ENCODE measurements at places on chromosomes 1 and 21. TPM values are rescaled to one million over a fixed set of nuclear protein-coding genes. Genes with fewer than 3 reads are reported as not detected.

- no peak for DNase-seq
Measured at GRCh38 chr1:7795406-7795805, 11.3 kb downstream of the PER3 start.

GRCh38 chr1:31443673-31444072, 30.7 kb downstream of the SERINC2 start:
- DNase-seq = no peak

DNA sequence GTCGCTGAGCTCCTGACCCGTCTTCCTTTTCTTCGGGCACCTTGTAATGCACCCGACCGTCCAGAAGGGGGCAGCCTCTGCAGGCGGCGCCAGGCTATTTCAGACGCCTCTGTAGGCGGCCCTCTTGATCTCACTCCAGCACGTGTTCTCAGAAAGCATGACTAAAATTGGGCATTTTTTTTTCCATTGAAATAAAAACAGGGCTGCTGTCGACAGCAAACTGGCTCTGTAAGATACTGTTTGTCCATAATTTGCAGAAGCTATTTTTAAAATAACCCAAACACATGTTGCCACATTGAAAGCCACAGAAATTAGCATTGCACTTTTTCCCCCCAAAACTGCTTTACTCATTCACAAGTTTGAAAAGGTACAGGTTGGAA, 78.0 kb downstream of the STUM start:
- DNase-seq = peak; percentile 77

DNA sequence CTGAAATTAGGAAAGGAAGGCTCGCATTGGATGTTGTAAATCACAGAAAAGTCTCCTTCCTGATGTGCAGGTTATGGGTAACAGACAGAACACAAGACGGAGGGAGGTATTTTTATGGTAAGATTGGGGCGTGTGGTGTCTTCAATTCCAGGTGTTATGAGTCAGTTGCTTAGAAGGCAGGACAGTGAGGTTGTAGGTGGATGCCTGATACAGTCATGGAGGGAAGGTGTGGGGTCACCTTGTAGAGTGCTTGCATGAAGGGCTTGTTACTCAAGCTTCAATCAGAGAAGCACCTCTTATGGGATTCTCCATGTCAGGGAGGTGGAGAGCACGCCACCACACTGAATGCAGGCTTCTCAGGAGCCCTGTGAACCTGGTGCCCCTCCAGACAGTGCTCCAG, 63.1 kb downstream of the C1orf21 start:
- DNase-seq = no peak

GRCh38 chr1:186435336-186435735, 25.6 kb downstream of the PDC start:
- DNase-seq = no peak

- DNase-seq = no peak
Measured at GRCh38 chr1:229252228-229252984, 18.5 kb upstream of the RAB4A start.

DNA sequence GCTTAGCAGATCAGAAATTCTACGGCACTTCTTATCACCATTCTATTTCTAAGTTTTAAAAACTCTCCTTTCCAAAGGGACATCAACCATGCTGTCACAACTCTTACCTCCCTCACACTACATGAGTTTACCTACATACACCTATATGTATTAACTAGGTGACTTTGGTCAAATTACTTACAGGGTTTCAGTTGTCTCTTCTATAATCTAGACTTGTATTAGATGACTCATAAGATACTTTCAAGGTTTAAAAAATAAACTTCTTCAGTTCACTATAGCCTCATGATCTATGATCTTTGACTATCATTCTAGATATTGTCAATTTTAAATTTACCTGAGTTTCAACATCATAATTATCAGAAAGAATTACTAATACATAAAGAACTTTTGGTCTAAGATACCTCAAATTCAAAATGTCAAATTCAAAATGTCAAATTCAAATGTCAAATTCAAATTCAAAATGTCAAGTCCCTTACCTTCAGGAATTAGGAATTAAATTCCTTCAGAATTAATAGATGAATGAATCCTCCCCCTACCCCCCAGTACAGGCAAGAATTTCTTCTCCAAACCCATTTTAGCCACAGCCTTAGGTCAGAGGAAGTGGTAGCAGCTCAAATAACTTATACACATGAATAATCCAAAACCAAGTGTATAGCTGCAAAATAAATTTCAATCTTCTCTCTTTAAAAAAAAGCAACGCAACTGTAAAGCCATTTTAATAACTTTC, 31.1 kb downstream of the OTUD7B start:
- DNase-seq = no peak

- DNase-seq = no peak
Measured at GRCh38 chr1:212432272-212432660, 454 bp upstream of the NENF start.

- DNase-seq = no peak
Measured at GRCh38 chr1:64594446-64594845, 124.5 kb downstream of the CACHD1 start.

The PTGER3 gene
- 2.6 TPM for total RNA-seq

The ZBTB8A gene
- total RNA-seq = 3.4 TPM

The DDAH1 gene
- 10.1 TPM for total RNA-seq

The OR10Z1 gene
- total RNA-seq = not detected

The NUP210L gene
- total RNA-seq = 0.30 TPM
